Stimulated activated CD4-positive, alpha-beta T cell treated with anti-CD3 and anti-CD28 coated beads, TNF-alpha, amount 100 ng/mL, for 4 hours (primary cell): ENCODE measurements at places on chromosomes 4 and X.

GRCh38 chr4:143358923-143359643 is 22.4 kb downstream of the GAB1 start:
- DNase-seq = no peak

DNA sequence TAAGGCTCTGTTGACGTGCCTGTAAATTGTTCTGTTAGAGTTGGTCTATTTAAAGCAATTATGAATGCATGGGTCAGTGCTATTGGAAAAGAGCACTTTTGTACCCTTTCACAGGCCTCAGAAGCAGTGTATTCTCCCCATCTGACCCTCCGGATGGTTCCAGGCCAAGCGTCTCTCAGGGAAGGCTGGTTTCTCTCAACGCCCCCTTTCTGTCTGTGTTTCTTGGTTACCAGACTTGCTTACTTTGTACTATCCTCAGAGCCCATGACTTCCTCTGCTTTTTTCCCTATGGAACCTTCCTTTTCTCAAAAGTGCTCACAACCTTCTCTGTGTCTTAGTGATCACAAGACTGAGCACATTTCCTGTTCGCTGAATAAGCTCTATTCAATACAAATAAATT is 559.3 kb upstream of the ZFP42 start:
- no peak for DNase-seq

- DNase-seq = no peak
Observed at GRCh38 chr4:158578476-158578875, 56.8 kb downstream of the RXFP1 start.

- DNase-seq = no peak
Observed at GRCh38 chrX:68841251-68842049, 12.6 kb downstream of the EFNB1 start.

DNA sequence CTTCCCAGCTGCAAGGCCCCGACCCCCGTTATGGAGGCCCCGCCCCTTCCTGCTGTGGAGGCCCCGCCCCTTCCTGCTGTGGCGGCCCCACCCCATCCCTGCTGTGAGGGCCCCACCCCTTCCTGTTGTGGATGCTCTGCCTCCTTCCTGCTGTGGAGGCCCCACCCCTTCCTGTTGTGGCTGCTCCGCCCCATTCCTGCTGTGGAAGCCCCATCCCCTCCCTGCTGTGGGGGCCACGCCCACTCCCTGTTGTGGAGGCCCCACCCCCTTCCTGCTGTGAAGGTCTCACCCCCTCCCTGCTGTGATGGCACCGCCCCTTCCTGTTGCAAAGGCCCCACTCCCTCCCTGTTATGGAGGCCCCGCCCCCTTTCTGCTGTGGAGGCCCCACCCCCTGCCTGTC is 104.9 kb upstream of the PSAPL1 start:
- no peak for DNase-seq

GRCh38 chr4:102466298-102466697 is 34.9 kb upstream of the NFKB1 start:
- no peak for DNase-seq

GRCh38 chrX:48598614-48599013 is 1.3 kb downstream of the WDR13 start:
- DNase-seq = no peak

DNA sequence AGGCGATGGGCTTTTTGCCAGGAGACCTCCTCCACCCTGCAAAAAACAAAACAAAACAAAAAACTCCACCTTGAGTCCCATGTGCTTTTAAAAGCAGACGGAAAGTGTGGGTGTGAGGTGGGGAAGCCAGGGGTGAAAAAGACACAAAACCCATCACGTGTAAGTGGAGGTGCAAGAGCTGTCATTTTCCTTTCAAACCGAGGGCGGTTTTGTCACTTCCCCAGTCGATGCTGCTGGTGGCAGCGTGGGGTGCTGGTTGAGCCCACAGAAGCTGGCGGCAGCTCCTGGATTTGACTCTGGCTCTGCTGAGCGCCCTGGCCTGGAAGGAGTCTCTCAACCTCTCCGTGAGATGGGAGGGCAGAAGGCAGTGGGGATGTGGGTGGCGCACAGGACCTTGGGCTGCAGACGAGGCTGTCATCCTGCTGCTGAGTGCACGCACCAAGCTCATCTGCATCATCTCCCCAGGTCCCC is 110.0 kb downstream of the PSAPL1 start:
- DNase-seq = no peak

GRCh38 chr4:41625531-41625930 is 87.6 kb downstream of the LIMCH1 start:
- DNase-seq = no peak

GRCh38 chrX:11259437-11259836 is 33.8 kb upstream of the AMELX start:
- no peak for DNase-seq

GRCh38 chrX:27549688-27550087 is 40.5 kb upstream of the DCAF8L2 start:
- DNase-seq = no peak

DNA sequence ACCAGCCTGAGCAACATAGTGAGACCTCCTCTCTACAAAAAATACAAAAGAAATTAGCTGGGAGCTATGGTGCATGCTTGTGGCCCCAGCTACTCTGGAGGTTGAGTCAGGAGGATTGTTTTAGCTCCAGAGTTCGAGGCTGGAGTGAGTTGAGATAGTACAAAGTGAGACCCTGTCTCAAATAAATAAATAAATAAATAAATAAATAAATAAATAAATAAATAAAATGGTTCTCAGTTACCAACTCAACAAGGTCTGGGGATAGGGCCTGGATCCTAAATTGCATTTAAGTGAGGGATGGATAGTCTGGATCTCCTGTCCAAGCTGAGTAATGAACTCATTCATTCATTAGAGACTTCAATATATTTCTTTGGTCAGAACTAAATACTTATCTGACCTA is 115.7 kb upstream of the IL1RAPL2 start:
- no peak for DNase-seq

GRCh38 chr4:120085705-120086104 is 19.1 kb upstream of the MAD2L1 start:
- no peak for DNase-seq

DNA sequence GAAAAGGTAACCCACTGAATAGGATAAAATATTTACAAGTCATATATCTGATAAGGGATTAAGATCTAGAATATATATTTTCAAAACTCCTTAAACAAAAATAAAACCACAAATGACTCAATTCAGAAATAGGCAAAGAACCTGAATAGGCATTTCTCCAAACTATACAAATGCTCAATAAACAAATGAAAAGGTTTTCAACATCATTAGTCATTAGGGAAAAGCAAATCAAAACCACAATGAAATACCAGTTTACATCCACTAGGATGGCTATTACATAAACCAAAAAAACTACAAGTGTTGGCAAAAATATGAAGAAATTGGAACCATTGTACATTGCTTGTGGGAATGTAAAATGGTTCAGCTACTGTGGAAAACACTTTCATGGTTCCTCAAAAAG is 167.0 kb upstream of the GALNT7 start:
- DNase-seq = no peak

DNA sequence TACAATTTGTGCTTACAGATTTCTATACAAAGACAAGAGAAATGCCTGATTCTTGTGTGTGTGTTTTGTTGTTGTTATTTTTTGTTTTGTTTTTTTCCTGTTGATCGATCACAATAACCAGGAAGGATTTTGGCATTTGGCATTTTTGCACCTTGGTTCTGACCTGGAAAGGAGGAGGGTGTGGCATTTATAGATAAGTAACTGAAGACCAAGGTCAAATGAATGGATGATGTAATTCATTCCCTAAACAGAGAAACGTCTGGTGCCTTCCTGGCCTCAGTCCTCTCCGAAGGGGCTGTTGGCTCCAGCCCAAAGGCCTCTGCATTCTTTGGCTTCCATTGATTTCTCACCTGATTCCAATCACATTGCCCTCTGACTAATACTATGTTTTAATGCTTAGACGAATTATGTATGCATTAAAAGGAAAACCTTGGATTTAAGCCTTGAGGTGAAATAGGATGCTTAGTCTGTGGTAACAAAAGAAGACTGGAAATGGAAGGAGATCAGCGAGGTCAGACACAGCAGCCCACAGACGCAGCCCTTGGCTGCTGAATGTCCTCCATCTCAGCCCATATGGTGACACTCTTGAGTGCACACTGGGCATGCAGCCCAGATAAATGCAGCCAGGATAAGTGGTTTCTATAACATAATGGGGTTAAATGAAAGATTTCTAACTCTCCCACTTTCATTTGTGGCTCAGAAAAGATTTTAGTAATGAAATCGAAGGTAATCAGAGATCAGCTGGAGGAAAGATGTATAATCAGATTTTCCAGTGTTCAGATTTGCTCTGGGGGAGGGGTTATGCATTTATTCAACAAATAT is 60.5 kb upstream of the TRIM2 start:
- DNase-seq = no peak

DNA sequence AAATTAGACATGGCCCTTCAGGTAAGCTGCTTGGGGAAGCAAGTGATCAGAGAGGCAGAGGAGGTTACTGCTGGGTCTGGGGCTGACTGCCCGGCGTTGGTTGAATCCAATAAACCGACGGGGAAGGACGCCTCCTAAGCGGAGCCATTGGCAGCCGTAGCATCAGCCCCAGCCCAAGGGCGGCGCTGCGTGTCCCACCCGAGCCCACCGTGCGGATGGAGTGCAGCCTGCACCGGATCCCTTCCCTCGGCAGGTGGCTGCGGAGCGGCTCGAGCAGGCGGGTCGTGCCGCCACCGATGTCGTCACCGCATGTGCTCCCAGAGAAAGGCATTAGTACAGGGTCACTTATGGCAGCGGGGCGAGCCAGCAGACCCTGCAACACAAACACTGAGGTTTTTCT is 82.1 kb downstream of the ALPK1 start:
- DNase-seq = no peak

DNA sequence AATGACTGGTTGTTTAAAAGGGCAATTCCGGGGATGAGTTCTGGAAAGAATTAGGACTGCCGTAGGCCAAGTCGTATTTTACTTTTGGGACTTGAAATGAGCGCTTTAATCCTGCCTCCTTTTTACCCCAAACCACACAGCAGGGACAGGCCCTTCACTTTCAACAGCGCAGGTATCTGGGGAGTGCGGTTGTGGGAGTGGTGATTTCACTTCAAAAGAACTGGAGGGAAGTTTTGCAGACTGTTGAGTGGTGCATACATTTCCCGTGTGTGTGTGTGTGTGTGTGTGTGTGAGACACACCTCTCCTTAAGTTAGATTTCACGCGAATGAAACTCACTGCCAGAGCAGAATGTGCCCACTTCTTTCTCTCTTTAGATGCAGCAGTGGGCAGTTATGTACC is 2.8 kb downstream of the NHS start:
- DNase-seq = no peak

DNA sequence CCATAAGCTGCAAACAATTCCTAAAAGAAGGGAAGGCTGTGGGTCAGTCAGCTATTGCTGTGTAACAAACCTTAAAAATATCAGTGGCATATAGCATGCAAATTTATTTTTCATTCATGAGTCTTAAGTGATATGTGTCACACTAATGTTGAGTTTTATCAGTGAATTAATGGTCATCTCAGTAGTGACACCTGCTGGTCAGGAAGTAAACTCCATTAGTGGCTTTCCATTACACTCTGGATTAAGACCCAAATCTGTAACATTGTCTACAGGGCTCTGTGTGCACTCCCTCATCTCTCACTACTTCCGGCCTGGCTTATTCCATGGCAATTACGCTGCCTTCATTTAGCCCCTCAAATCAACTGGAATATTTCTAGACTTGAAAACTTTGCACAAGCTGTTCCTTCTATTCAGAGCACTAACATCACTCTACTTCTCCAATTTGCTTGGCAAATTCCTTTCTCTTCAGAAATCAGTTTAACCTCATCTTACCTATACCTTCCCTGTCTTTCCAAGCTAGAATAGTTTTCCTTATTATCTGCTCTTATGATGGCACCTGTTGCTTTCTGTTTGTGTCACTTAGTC is 217.3 kb upstream of the TAPT1 start:
- no peak for DNase-seq

- DNase-seq = no peak
Observed at GRCh38 chr4:137545461-137545861, 13.2 kb upstream of the PCDH18 start.

DNA sequence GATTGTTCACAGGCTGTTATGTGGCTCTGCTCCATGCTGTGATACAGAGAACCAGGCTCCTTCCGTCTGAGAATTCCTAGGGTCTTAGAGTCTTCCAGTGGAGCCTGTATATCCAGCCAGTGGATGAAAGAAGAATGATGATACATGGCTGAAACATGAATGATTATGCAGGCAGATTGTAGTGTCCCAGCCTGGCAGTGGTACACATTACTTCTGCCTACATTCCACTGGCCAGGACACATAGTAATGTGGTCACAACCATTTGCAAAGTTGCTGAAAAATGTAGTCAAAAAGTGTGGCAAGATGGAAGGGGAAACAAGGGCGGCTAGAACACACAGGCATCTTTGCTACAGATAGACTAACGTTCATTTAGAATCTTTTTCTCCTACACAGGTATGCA is 4.5 kb upstream of the GBA3 start:
- no peak for DNase-seq

GRCh38 chr4:6489927-6490326 is 17.5 kb upstream of the PPP2R2C start:
- no peak for DNase-seq

DNA sequence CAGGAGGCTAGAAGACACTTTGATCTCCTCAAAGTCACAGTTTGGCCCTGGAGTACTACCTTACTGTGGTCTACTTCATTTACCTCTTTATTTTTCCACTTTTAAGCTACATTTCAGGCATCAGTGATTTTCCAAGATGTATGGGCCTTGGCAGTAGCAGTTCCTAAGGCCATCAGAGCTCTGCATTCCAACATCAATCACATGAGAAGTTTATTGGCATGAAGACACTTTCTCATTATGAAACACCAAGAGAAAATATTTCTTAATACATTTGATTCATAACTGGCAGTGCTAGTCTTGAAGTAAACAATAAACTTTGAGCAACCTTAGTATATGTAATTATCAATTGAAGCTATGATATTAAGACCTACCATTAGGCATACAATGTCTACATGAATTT is 178.1 kb downstream of the IL15 start:
- DNase-seq = no peak

GRCh38 chr4:67918428-67918827 is 34.6 kb upstream of the TMPRSS11D start:
- DNase-seq = no peak

GRCh38 chrX:44770121-44770520 is 73.7 kb upstream of the DUSP21 start:
- DNase-seq = no peak

- no peak for DNase-seq
Observed at GRCh38 chrX:119062750-119063374, 9.9 kb upstream of the CT47C1 start.

DNA sequence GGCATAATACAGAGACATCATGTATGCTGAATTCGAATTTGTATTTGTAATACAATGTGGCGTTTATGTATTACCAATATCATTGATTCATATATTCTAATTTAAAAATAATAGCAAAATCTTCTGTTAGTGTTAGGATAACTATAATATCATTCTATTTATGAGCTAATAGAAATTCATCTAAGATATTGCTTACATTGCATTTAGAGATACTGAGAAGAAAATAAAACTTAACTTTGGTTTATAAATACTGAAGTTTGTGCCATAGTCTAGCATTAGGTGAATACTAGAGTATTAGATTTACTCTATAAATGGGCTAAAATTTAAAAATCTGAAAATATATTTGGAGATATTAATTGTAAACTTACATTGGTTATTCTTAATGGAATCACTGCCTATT is 1590.6 kb downstream of the PCDH18 start:
- no peak for DNase-seq

- no peak for DNase-seq
Observed at GRCh38 chr4:108399610-108400265, 220.6 kb upstream of the RPL34 start.

GRCh38 chr4:145785391-145786008 is 105.6 kb downstream of the C4orf51 start:
- DNase-seq = no peak
